ENCODE measurements at places on chromosomes 12 and 14. TPM values are rescaled to one million over a fixed set of nuclear protein-coding genes. Genes with fewer than 3 reads are reported as not detected.

DNA sequence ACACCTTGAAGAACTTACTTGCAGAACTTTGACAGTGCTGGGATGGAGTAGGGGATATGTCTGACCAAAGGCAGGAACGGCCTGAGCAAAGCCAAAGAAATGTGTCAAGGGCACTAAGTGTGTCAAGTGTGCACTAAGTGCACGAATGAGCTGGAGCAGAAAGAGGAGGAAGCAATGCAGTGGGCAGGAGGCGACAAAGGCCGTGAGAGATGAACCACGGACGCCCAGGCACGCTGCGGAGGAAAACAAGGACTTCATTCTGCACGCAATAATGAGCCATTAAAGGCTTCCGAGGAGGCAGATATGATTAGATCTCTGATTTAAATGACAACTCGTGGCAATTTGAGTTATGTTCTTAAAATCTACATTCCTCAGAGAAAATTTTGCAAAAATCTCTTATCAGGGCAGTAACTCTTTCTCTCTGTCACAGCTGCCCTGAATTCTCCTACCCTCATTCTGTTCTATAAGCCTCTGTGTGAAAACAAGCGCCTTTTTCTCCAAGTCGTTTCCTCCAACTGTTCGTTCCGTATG lies 25.3 kb downstream of the GRIN2B start:
- no peak for DNase-seq

GRCh38 chr12:66072135-66072534 lies 58.4 kb downstream of the LLPH start:
- no peak for DNase-seq

DLK1 gene
- 5,491 TPM for total RNA-seq

GRCh38 chr12:15320881-15321280 lies 1.4 kb upstream of the PTPRO start:
- DNase-seq, result no peak

DNA sequence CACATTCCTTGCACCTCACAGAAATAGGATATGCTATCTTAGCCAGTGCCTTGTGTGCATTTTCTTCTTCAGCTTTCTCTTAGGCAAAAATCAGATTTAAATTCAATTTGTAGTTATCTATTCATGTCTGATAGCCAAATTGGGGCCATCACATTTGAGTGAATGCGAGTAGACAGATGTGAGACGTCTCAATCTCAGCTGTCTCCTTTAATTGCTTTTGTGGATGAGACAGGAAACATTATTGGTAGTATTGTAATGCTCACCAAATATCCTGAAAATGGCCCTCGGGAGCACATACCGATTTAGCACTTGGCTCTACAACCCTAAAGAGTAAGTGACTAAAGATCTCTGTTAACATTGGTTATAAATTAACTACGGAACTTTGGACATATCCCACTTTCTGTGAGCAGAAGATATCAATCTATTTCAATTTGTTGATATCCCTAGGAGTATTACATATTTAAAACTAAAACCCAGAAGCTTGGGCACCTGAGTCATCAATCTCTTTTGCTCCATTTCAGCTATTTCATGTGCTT lies 1012.5 kb upstream of the TMEM132C start:
- DNase-seq, result no peak

OR4E2 gene
- total RNA-seq, result not detected

DNA sequence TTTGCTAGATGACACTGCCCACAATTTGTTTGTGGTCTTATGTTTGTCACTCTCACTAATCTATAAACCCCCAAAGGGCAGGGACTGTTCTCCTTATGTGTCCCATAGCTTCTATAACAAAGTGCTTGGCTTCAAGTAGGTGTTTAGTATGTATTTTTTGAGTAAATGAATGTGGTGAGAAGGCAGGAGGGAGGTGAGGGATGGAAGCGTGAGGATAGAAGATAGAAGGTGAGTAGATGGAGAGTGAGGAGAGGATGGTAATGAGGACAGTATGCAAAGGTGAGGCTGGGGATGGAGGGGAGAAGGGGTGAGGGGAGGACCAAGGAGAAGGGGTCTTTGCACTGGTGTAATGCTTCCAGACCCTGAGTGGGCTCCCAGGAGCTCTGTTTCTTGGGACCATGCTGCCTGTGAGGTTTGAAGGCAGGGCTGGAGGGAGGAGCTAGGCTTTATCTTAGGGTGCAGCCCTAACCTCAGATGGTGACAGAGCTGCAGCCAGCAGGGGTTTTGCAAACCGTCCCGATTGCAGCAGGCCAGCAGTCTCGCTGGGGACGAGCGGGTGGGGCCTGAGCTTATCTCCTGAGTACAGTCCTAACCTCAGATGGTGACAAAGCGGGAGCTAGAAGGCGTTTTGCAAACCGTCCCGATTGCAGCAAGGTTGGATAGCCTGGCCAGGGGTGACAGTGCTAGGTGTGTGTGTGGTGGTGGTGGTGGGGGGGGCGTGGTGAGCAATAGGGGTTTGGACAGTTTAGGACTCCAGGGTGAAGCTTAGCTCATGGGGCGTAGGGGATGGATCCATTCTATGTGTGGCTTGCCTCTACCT lies 6.5 kb downstream of the CEBPE start:
- DNase-seq, result no peak

- DNase-seq, result no peak
These were observed 76.3 kb downstream of the SCAF11 start for GRCh38 chr12:45914090-45914489.

SMCO2 gene
- 1.6 TPM for total RNA-seq

DNA sequence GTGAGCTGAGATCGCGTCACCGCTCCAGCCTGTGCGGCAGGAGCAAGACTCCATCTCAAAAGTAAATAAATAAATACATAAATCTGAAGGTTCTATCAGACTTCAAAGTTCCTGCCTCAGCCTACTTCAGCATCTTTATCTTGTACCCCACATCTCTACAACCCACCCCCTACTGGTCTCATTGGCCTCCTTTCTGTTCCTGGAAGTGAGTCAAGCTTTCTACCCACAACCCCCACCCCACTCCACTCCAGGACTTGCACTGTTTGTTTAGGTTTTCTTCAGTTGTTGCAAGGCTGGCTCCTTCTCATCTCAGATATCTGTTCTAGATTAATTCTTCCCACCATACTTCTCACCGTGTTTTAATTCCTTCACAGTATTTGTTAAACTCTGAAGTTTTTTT lies 714 bp upstream of the PSMC6 start:
- no peak for DNase-seq

DNA sequence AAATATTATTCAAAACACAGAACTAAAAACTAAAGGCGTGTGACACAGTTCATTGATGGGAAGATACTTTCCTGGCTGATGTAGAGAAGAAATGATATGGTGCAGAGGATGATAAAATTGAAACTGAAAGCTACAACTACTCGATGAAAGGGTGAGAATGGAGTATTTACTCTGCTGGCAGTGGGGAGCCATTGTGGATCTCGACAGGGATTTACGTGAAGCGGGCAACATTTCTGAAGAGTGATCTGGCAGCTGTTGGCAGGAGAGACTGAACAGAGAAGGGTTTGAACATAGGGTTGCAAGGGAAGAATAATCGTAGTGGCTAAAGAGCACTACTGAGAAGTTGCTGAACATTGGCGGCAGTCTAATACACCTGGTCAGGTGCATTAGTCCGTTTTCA lies 464.9 kb downstream of the PDZRN4 start:
- DNase-seq, result no peak

DNA sequence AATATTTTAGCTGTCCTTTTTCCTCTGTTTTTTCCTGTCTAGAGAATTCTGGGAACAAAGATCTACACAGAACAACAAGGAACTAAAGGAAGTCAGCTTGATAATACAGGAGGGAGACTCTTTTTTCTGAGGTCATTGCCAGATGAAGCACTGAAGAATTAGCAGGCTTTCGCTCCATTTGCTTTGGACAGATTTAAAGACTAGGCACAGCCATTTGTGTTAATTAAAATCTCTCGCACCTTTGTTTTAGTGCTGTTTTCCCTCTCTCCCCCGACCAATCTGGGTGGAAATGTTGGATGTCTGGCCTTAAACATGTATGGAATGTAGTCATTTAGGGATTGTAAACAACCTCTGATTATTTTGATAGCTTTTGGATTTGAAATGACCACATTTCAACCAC lies 9.6 kb upstream of the GPHN start:
- no peak for DNase-seq

- no peak for DNase-seq
These were observed 119.3 kb downstream of the BEGAIN start for GRCh38 chr14:100467939-100468338.

OTOGL gene
- total RNA-seq, result 0.31 TPM

DNA sequence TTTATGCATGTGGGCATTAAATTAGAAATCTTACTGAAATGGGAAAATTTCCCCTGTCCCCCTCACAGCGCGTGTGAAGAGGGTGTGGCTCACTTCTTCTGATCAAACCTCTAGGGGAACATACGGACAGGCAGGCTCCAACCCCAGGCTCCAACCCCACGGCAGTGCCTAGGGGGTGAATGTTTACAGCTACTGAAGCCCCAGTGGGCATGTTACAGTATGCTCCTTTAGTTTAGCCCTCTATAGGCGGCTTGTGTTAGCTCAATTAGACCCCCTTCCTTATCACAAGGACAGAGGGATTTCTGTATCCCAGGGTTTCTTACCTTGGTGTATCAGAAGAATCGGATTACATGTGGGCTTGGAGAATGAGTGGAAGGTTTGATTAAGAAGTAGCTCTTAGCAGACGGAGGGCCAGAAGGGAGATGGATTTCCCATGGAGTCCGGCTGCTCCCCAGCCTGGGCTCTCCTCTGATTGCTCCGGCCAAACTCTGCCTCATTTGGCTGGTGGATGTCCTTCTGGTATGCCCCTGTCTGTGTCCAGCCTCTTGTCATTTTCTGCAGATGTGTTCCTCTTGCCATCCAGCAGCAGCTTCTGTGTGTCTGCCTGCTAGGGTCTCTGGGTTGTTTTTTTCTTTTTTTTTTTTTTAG lies 223.7 kb downstream of the TMTC2 start:
- DNase-seq, result no peak

DNA sequence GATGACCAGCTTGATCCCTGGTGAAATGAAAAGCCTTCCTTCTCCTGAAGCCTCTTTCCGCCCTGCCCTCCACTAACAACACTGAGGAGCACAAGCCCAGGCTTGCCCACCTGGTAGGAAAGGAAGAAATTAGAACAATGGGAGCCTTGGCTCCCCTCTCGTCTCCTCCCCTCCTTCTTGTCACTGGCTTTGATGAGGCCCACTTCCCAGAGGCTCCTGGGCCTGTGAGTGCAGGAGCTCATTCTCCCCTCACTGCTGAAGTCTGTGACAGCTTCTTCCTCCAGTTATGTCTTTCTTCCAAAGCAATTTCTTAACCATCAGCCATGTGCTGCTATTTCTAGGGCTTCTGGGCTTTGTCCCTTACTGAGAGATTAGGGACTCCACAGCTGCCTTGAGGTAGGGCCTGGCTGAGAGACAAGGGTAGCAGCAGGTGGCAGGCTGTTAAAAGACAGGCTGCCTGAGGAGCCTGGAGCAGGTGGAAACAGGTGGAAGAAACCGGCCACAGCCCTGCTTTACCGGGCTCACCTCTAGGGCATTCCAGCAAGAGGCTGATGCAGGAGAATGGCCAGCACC lies 53.6 kb upstream of the SRSF5 start:
- DNase-seq, result no peak
